ENCODE measurements at places on chromosomes 7 and 10.

GRCh38 chr7:135236727-135237126 lies 3.1 kb downstream of the STRA8 start:
- no peak for DNase-seq

- no peak for DNase-seq
Observed at GRCh38 chr7:123570390-123571182, 13.0 kb upstream of the NDUFA5 start.

DNA sequence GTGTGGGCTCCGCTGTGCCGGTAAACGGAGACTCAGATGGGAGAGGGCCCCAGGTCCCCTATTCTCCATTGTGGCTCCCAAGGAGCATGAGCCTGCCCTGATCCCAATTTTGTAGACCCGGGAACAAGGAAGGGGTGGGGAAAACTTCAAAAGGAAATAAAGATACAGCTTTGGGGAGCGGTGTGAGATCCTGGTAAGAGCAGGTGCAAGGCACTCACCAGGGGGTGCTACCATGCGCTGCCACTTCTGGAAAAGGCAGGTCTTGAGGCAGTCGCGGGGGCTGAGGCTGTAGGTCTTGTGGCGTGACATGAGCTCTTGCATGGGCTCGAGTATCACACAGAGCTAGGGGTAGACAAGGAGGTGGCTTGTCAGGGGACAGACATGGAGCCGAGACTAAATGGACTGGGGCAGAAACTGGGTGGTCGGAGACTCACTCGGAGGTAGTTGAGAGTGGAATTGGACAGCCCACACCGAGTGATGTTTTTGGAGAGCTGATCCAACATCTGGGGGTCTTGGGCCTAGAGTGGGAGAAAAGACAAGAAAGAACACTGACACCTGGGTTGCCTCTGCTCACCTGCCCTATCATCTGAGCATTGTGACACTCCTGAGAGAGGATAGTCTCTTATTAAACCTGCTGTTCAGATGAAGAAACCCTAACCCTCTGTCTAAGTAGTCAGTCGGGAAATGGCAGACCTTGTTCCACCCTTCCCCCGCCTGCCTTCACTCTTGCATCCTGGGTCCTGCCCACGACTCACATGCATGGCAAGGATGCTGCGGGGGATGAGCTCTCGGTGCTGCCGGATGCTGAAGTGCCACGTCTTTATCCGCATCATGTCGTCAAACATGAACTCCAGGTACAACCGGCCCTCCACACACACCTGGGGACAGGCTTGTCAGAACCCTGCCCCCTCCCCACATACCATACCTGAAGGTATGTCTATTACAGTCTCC lies 10.7 kb downstream of the LDB1 start:
- DNase-seq, result no peak

- no peak for DNase-seq
Observed at GRCh38 chr7:115805458-115805857, 225.1 kb downstream of the TFEC start.

- DNase-seq, result no peak
Observed at GRCh38 chr10:96758423-96758822, 38.1 kb upstream of the PIK3AP1 start.

GRCh38 chr7:116284390-116284789 lies 74.1 kb downstream of the TES start:
- no peak for DNase-seq

DNA sequence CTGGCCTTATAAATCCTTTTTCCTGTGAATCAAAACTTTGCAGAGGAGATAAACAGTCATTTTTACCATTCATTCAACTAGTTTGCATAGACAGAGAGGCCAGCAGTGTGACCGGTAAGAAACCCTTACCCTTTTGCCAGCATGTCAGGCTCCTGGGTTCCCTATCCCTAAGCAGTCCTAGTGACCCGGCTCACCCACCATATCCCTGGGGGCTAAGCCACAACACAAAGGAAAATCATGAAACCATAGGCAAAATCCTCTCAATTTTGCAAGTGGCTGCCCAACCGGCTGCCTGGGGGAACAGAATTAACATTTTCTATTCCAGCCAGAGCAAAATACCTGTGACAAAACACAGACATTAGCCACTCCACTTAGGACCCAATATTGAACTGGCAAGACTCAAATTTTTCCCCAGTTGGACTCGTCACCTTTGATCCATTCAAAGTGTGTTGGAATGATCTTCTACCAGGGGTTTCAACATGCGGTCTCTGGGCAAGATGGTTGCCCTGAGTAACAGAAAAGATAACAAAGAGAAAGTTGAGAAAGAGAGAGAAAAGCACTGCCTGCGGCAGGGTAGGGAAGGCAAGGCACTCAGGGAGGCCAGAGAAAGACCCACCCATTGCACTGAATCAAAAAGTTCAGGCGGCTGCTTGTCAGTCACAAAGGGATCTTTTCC lies 174.8 kb upstream of the NAMPT start:
- DNase-seq, result no peak

DNA sequence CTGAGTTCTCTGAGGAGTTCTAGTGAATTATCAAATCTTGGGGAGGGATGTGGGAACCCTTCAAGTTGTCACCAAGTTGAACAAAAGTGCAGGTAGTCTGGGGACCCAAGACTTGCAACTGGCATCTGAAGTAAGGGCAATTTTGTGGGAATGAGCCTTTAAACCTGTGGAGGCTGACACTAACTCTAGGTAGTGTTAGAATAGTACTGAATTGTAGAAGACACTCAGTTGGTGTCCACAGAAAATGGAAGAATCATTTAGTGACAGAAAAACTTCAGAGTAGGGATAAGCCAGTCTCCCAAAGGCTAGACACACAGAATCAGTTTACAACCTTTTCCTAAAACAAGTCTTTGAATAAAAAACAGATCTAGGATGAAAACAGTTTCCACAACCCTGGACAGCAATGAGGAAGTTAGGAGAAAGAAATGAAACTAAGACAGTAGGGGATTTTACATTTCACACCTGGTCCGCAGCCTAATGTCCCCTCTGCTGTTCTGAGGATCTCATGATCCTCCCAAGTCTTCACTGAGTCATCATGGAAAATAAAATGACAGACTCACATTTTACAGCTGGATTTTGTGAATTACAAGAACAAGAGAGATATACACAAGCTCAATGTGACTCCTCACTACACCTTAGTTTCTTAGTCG lies 23.0 kb upstream of the ING3 start:
- no peak for DNase-seq

DNA sequence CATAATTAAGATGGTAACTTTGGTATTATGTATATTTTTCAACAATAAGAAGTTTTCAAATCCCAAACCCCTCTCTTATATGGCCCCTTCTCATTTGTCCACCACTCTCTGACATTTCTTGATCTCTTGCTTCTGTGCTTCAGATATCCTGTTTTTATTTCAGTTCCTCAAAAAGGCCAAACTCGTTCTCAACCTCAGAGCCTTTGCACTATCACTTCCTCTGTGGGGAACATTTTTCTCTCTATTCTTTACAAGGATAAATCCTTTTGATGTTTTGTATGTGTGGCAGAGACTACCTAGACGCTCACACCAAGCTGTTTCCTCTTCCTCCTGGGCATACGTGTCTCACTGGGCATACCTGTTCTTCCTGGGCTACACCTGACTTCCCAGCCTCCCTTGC lies 54.2 kb upstream of the FRMD4A start:
- DNase-seq, result no peak

DNA sequence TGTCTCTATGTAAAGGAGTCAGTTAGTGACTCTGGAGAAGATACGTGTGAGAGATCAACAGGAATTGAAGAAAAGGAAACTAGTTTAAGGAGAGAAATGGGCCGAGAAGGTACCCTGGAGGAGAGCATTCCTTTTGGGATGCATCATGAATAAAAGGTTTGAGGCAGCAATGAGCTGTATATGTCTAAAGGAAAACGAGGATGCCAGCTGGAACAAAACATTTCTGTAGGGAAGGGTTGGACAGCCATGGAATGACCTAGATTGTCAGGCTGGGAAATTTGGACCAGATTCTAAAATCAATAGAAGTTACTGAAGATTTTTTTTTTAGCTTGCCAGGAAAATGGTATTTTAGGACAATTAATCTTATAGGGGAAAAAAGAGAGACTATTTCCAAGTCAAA lies 17.2 kb upstream of the MPP7 start:
- DNase-seq, result no peak

GRCh38 chr10:282294-283139 lies 147.3 kb downstream of the ZMYND11 start:
- no peak for DNase-seq

DNA sequence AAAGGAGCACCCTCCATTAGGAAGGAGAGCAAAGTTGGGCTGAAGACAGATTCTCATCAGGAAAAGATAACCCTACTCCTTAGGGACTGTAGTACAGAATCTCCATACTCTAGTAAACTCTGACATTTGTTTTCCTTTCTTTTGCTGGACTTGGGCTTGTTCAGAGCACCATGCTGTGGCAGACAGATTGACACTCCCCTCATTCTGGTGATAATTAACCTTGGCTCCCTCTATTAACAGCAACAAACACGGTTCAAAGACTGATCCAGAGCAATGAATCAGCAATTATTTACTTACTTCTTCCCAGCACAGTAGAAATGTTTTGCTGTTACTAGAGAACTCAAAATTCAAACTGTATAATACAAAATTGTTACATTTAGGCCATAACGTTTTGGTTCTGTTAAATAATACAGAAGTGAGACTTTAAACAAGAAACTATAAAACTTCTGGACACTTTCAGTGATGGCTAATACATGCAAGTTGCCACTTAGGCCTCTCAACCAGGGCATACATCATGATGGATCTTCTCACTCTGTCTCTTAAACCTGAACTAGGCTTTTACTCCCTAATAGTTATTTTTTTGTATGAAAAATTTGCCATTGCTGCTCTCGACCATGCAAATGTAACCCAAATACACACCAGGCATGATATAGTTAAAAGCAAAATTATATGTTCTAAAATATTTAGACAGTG lies 639.0 kb downstream of the IPMK start:
- no peak for DNase-seq

DNA sequence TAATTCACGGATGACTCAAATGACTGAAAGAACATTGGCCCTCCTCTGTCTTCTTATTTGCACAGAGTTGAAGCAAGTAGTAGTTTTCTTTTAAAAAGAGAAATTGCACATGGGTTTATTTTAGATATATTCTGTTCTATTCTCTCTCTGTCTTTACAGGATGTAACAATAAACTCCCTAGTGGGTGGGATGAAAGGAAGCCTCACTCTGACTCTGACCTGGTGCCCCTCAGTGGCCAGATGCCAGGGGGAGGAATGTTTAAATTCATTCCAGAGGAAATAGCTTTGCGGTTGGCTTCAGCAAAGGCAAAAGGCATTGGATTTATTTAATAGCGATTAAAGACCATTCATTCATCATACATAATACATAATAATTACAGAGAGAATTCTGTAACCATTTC lies 156.4 kb upstream of the MTPN start:
- no peak for DNase-seq

GRCh38 chr7:118496138-118496644 lies 271.7 kb downstream of the ANKRD7 start:
- no peak for DNase-seq

DNA sequence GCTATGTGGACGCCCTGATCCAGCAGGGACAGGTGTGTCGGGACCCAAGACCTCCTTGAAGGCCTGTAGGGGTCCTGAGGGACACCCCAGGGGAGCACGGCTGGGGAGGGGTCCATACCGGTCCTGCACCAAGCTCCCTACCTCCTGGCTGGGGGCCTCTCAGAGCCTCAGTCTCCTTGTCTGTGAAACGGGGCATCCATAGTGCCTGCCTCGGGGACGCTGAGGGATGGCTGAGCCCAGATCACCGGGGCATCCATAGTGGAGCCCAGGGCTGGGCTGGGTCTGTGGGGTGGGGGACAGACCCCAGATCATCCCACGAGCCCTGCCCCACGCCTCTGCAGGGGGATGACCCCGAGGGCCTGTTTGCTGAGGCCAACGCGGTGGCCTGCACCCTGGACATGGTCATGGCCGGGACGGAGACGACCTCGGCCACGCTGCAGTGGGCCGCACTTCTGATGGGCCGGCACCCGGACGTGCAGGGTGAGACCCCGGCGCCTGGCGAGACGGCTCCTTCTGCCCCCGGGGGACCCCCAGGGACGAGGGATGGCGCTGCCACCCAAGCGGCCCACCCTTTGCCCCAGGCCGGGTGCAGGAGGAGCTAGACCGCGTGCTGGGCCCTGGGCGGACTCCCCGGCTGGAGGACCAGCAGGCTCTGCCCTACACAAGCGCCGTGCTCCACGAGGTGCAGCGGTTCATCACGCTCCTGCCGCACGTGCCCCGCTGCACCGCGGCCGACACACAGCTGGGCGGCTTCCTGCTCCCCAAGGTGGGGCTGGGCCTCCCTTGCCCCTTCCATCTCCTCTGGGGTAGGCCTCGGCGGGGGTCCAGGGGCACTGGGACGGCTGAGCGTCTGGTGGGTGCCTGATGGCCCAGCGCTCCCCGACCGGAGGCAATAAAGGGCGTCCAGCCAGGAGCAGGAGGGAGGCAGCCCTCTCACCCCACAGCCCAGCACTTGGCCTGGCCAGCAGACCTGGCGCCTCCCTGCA lies 4.1 kb downstream of the CYP2W1 start:
- DNase-seq, result no peak

DNA sequence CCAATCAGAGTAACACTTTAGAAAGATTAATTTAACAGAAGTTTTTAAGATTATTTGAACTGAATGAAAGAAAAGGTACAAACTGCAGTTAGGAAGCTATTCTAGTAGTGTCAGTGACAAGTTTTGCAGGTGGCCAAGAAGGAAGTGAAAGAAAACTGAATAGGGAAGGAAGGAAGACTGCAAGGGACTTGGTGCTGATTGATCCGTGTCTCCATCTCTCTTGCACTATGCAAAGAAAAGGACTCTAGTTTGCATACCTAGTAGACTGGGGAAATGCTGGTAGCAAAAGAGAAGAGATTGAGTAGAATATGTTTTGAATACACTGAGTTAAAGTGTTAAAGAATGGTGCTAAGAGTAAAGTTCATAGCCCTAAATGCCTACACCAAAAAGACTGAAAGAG lies 33.0 kb downstream of the OR6V1 start:
- DNase-seq, result no peak

GRCh38 chr7:137696988-137697387 lies 149.8 kb downstream of the DGKI start:
- DNase-seq, result no peak

- DNase-seq, result no peak
Observed at GRCh38 chr10:77919713-77920108, 6.8 kb downstream of the DLG5 start.

DNA sequence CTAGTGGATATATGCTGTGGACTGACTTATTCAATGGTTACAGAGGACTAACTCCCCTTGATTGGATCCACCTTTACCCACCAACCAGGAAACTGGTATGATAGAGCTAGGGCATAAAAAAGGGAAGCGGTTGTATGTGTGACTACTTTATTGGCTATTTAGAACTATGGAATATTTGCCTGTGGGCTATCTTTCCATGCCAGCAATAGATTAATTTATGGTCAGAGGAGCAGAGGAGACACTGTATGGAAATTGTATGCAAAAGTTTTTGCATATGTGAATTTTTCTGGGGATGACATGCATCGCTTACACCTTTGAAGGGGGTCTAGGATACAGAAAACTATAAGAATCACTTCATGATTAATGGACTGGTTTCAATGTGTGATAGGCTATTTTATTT lies 105.7 kb downstream of the LHFPL3 start:
- no peak for DNase-seq

GRCh38 chr10:32028710-32029109 lies 27.5 kb downstream of the KIF5B start:
- DNase-seq, result no peak

All from stimulated activated CD8-positive, alpha-beta memory T cell treated with anti-CD3 and anti-CD28 coated beads, Interleukin-7, amount 100 ng/mL, for 1 hour (primary cell).